CD4-positive, alpha-beta T cell treated with Interleukin-12 subunit alpha and Interleukin-12 subunit beta, for 1 hour (primary cell): ENCODE measurements at places on chromosomes 3 and 15.
A peak's percentile ranks its signal among the peaks of the same experiment; 100 is the strongest.

- DNase-seq, result no peak
Observed at GRCh38 chr15:50783895-50784294, 18.4 kb upstream of the SPPL2A start.

- DNase-seq, result no peak
Observed at GRCh38 chr15:52103217-52104207, 9.1 kb downstream of the BCL2L10 start.

GRCh38 chr3:140031170-140031569 lies 96.2 kb downstream of the CLSTN2 start:
- DNase-seq, result no peak

DNA sequence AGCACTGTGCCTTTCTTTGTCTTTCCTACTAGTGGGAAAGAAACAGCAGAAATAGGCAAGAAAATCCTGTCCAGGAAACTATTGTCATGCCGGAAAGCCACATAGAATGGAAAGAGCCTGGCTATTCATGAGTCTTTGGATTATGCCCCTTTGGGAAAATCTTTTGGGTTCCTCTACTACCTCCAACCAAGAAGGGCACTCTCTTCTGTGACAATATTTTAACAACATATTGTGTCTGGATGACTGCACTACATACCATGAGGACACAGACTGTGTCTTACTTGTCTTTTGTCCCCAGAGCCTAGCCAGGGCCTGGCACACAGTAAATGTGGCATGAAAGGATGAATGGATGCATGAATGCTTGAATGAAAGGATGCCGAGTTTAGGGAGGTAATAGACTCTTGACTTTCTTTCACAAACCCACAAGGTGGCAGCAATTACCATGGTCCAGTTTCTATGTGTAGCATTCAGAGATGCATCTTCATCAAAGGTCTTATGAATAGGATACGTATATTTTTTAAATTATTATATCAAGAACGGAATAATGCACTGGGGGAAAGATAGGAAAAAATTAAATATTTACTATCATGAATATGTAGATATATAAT lies 30.3 kb downstream of the ARL14 start:
- DNase-seq, result peak; percentile 54

DNA sequence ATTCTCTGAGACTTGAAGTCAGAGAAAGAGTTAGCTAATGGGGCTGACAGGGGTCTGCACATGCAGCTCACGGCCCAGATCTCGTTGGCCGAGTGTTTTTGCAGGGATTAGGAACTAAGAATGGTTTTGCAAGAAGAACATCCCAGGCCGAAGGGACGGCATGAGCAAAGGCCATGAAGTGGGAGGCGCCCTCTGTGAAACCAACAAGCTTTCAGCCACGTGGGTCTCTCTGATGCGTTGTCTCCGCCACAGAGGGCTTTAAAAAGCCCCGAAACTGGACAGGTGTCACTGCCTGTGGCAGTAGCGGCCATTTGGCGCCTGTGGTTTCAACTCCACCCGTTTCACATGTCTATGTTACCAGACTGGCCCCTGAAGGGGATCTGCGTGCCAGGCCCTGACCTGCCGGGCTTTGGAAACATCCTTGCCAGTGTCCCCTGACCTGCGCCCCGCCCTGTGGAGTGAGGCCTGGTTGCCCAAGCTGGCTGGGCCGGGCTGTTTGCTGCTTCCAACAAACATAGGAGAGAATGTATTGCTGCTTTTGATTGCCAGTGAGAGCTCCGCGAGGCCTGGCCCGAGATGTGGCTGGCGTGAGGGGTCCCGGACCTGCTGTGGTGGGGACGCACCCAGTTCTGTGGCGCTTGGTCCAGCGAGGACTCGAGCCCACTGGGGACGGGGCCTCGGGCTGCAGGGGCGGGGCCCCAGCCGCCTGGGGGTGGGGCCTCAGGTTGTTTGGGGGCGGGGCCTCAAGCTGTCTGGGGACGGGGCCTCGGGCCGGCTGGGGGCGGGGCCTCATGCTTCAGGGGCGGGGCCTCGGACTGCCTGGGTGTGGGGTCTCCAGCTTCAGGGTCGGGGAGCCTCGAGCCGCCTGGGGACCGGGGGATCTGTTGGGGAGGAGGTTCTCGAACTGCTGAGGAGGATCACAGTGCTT lies 30.4 kb downstream of the GOLGA6L2 start:
- no peak for DNase-seq

DNA sequence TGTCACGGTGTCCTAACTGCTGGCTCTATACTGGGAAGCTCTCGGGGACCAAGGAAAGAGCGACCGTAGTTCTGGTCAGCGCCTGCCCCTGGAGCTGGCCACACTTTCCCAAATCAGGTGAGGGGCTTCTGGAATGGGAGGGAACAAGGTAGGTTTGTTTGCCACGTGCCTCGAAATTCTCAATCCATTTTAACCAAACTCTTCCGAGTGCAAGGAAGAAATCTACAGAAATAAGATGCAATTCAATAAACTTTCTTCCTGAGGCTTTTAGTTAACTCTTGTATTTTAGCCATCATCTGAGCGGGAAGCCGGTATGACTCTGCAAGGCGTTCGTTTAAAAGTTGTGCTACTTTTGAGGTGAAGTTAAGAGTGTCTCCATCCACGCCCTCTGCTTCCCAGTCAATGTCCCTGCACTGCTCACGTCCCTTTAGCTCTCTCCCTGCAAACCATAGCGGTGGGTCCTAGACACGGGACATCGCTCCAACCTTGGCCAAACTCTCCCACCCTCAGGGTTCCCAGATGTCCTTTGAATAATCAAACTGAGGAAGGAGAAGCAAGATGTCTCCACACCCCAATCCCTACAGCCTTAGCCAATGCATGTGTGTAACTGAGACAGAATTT lies 597 bp downstream of the AGTR1 start:
- no peak for DNase-seq
